ENCODE measurements at places on chromosomes 7 and 10.

- DNase-seq, result no peak
These were observed 36.5 kb upstream of the TMEM140 start for GRCh38 chr7:135111379-135111778.

GRCh38 chr7:151061213-151062110 lies 2.1 kb downstream of the SLC4A2 start:
- DNase-seq, result no peak

GRCh38 chr7:34718867-34719266 lies 60.8 kb downstream of the NPSR1 start:
- DNase-seq, result no peak

DNA sequence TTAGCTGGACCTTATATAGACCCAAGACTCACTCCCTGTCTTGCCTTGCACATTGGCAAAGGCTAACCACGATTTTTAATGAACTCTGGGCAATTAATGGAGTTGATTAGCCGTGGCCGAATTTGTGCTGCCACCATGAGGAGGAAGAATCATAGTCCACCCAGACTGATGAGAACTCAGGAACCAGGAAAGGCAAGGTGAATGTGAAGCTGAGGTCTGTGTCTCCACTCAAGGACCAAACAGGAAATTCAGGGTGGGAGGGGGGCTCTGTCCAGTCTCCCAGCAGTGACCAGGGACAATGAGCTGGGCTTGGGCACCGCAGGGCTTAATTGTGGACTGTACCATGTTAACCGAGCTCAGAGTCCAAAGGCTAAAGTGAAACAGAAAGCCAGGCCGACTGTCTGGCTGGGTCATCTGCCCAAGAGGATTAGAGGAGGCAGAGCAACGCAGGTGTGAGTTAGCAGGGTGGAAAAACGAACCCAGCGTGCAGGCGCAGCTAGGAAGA lies 127.0 kb upstream of the JCAD start:
- DNase-seq, result no peak

GRCh38 chr7:98346515-98347069 lies 54.3 kb downstream of the BAIAP2L1 start:
- DNase-seq, result no peak

DNA sequence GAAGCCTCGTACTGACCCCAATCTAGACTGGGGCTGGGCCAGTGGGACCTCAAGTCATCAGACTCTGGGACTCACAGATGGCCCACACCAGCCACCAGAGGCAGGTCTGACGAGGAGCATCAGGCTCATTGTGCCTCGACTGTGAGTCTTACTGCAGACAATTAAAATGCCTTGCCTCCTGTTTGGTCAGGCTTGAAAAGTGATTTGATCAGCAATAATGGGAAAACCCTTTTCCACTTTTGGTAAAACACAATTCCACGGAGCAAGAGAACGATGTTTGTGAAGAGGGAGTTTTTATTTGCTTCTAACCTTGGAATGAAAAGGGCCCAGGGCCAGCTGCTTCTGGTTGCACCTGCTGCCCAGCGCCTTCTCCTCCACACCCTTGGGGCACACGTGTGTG lies 43.9 kb downstream of the C10orf143 start:
- no peak for DNase-seq

- no peak for DNase-seq
These were observed 270.0 kb upstream of the PLXDC2 start for GRCh38 chr10:19546224-19546623.
